ENCODE measurements at places on chromosomes 12 and 14.

GRCh38 chr12:25119020-25119419 lies 75.9 kb downstream of the DNAI7 start:
- no peak for DNase-seq

GRCh38 chr12:25623816-25624215 lies 70.7 kb upstream of the LMNTD1 start:
- no peak for DNase-seq

DNA sequence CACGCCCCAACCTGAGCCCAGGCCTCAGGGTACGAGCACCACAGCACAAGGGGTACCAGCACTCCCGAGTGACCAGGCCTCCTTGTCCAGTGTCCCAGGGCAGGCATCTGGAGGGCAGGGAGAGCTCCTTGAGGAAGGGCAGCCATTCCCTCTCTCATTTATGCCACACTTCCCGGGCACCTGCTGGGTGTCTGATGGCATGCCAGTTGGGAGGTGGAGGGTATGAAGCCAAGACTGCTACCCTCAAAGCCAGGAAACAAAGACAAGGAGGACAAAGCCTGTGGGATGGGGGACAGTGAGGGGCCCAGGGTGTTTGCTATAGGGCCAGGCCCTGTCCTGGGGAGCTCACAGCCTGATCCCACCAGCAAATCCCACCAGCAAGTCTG lies 45.6 kb downstream of the CCDC88C start:
- no peak for DNase-seq

DNA sequence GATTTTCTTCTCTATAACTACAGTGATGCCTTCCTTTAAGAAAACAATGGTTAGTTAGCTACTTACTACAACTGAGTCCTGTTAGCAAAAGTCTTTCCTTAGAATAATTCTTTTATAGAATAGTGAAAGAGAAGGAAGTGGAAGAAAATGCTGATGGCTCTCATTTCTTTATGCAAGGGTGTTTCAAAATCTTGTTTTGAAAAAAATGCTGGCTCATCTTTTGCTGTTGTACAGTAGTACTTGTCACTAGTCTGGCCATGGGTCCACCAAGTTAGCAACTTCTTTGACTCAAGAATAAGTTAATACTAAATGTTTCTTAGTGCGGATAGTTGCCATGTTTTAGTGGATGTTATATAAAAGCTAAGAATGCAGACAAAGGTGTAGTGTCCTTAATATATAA lies 225.4 kb downstream of the PTPRO start:
- no peak for DNase-seq

DNA sequence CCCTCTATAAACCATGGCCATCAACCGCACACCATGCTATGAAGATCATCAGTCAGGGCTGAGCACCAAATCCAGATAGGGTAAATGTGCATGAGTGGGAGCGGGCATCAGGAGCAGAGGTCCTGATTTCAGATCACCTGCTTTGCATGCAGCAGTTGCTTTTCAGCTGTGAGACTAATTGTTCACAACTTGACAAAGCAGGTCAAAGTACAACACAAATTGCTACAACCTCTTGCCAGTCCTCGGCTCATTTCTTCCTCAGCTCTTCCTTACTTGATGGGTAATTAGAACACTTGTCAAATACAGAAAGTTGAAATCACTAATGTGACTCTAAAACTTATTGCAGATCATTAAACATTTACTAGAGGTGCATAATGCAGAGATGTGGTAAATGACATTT lies 171.6 kb downstream of the PPM1H start:
- DNase-seq: no peak
